Activated CD4-positive, alpha-beta memory T cell treated with anti-CD3 and anti-CD28 coated beads for 36 hours (primary cell): ENCODE measurements at places on chromosomes 2 and 18.

- no peak overlapping the region for H3K27ac ChIP-seq
- H3K36me3 ChIP-seq, result no peaks in the 10 kb centered on the region
- DNase-seq, result no peak
- H3K27me3 ChIP-seq, result peaks cover 2% of the 10 kb centered on the region
- no peak overlapping the region for H3K4me3 ChIP-seq
These were observed 29.3 kb downstream of the CD8B2 start for GRCh38 chr2:106516436-106516835.

- no peak overlapping the region for H3K27ac ChIP-seq
- no peak overlapping the region for H3K4me3 ChIP-seq
- DNase-seq, result no peak
- no peaks in the 10 kb centered on the region for H3K27me3 ChIP-seq
- H3K4me1 ChIP-seq, result no peaks in the 10 kb centered on the region
- no peaks in the 10 kb centered on the region for H3K36me3 ChIP-seq
These were observed 90.3 kb upstream of the SESTD1 start for GRCh38 chr2:179354739-179355537.

- no peak overlapping the region for H3K4me3 ChIP-seq
- H3K36me3 ChIP-seq, result no peaks in the 10 kb centered on the region
- no peak overlapping the region for H3K27ac ChIP-seq
- DNase-seq, result no peak
- H3K4me1 ChIP-seq, result no peaks in the 10 kb centered on the region
These were observed 408.7 kb upstream of the TCF4 start for GRCh38 chr18:55996717-55997116.

GRCh38 chr2:167271932-167272331 is 383.7 kb downstream of the XIRP2 start:
- H3K27ac ChIP-seq, result no peak overlapping the region
- no peaks in the 10 kb centered on the region for H3K27me3 ChIP-seq
- no peak overlapping the region for H3K4me3 ChIP-seq
- H3K4me1 ChIP-seq, result no peaks in the 10 kb centered on the region
- DNase-seq, result no peak

DNA sequence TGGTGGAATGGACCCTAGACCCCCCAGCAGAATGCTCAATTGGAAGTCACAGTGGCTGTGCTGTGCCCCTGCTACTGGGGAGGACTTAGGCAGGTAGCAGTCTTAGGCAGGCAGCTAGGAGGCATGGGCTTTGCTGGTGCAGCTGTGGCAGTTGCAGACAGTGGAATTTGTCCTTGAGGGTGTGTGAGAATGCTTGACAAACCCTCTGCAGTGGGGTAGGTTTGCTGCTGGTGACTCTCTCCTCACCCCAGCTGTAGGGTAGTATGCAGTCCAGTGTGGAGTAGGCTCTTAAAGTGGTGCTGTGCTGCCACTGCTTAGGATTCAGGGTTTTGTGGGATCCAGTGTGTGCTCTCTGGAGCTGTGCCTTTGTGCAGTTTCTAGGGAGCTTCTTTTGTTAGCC is 61.3 kb downstream of the NUP35 start:
- no peak for DNase-seq
- H3K4me1 ChIP-seq, result peaks cover 5% of the 10 kb centered on the region
- no peak overlapping the region for H3K27ac ChIP-seq
